GM19239 (cell line): ENCODE measurements at places on chromosomes 3 and 15.

DNA sequence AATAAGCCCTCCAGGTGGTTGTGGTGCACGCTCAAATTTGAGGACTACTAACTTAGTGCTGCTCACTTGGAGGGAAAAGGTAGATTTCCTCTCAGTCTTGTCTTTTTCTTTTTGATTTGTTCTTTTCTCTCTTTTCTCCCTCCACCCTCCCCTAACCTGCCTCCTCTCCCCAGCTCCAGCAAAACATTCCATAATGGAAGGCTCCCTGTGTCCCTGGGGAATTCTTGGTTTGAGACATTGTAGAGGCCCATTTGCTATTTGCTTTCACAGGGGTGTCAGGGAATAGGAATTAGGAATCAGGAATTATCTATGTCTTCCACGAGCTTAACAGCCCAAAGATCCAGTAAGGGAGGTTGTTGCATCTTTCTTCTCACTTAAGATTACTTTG lies 136.8 kb upstream of the UMPS start:
- no peak for DNase-seq

GRCh38 chr3:18761530-18761929 lies 336.4 kb upstream of the SATB1 start:
- no peak for DNase-seq

- DNase-seq: no peak
These were observed 1.4 kb downstream of the FYTTD1 start for GRCh38 chr3:197750858-197751737.

GRCh38 chr15:58522391-58522790 lies 90.6 kb downstream of the LIPC start:
- no peak for DNase-seq

GRCh38 chr3:40387001-40387894 lies at the start of gene ENTPD3:
Gene ENTPD3, plus strand, starts transcription at chr3:40387184. Its CDS starts 874 bp downstream, at chr3:40388058.
- DNase-seq: no peak

- no peak for DNase-seq
These were observed 93.2 kb upstream of the IGF1R start for GRCh38 chr15:98555173-98555515.

DNA sequence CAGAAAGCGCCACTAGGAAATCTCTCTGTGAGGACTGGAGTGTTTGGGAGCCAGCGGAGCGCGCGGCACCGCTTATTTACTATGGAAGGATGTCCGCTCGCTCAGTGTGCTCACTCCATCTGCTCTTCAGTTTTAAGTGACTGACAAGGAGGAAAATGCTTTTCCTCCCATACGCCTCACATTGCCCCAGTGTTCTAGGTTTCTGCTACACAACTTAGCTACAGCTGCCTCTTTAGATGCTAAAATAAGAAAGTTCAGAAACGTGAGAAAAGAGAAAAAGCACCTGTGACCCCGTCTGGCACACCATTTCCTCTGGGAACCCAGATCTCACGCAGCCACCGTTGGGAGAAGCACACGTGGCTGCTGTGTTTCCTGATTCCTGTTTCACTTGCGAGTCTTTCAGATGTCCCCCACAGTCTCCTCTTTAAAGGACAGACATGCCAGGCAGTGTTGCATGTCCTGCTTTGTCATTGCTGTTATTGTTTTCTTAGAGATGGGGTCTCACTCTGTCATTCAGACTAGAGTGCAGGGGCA lies 11.7 kb upstream of the MUSTN1 start:
- DNase-seq: peak; percentile 29

DNA sequence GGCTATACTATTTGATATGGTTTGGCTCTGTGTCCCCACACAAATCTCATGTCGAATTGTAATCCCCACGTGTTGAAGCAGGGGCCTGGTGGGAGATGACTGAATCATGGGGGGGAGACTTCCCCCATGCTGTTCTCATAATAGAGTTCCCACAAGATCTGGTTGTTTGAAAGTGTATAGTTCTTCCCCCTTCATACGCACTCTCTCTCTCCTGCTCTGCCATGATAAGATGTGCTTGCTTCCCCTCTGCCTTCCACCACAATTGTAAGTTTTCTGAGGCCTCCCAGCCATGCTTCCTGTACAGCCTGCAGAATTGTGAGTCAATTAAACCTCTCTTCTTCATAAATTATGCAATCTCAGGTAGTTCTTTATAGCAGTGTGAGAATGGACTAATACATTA lies 290.1 kb upstream of the CHRM5 start:
- DNase-seq: no peak

DNA sequence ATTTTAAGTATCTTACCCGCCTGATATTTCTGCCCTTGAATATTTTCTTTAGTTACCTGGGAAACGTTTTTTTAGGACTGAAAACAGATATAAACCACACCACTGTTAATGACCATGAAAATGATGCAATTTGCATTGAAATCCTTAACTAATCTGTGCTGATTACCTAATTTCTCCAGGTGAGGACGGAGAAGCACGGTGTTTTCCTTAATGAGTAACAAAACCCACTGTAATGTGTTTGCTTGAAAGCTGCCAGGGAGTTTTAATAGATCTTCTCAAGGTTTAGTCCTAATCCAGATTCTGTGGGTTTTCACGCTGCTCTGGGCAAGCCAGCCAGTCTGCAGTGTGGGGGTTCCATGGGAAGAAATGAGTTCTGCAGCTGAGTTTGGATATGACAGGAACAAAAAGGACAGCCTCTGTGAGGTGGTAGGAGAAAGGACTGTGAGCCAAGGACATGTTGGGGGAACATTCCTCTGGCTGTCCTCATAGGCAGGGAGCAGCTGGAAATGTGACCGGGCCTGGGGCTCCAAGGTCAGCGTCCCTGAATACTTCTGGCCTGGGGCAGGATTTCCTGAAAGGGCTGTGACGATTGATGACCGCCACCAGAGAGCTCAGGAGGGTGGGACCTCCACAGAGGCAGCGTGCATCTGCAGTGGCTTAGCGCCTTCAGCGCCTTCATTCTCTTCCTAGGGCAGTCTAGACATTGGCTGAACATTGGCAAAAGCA lies 18.6 kb downstream of the THSD4 start:
- DNase-seq: no peak
